ENCODE measurements at places on chromosomes 1 and 21. TPM values are rescaled to one million over a fixed set of nuclear protein-coding genes. Genes with fewer than 3 reads are reported as not detected.

The DNAJC28 gene
- 0.52 TPM for total RNA-seq

The ATP6V1G3 gene
- total RNA-seq, result not detected

The TOR1AIP2 gene
- 42.7 TPM for total RNA-seq

The AGT gene
- 0.12 TPM for total RNA-seq

The ASAP3 gene
- 31.5 TPM for total RNA-seq

The SMG7 gene
- 34.8 TPM for total RNA-seq

The MECR gene
- total RNA-seq, result 21.0 TPM

The NEGR1 gene
- 0.16 TPM for total RNA-seq

All from esophagus mucosa (tissue), 1 donor.